ENCODE measurements at places on chromosomes 1 and 21.
A peak's percentile ranks its signal among the peaks of the same experiment; 100 is the strongest.

DNA sequence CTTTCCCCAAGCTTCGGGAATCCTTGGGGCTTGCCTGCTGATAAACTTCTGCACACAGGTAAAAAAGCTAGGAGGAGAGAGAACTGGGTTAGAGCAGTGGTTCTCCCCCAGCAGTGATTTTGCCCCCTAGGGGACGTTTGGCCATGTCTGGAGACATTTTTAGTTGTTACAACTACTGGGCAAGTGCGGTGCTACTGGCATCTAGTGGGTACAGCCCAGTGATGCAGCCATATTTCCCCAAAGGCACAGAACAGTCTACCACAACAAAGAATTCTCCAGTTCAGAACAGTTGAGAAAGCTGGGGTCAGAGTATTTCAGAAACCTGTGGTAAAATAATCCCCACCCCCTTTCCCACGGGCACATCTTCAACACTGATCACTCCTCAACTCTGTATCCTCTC, 41.3 kb downstream of the LRRC71 start:
- no peak for DNase-seq

DNA sequence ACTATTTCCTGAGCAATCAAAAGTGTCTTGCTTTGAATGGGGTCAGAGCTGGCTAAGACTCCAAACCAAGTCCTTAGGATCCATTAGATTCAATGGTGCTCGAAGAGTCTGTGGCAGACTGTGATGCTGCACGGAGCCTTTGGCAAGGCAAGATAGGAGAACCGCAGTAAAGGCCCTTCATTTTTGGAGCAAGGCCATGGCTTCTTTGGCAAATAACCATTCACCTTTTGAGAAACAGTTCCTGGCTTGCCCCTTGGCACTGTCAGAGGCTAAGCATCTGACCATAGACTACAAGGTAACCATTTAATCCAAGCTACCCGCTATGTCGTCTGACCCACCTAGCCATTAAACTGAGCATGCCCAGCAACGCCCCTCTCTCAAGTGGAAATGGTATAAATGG, 45.2 kb downstream of the EDN2 start:
- DNase-seq, result no peak

DNA sequence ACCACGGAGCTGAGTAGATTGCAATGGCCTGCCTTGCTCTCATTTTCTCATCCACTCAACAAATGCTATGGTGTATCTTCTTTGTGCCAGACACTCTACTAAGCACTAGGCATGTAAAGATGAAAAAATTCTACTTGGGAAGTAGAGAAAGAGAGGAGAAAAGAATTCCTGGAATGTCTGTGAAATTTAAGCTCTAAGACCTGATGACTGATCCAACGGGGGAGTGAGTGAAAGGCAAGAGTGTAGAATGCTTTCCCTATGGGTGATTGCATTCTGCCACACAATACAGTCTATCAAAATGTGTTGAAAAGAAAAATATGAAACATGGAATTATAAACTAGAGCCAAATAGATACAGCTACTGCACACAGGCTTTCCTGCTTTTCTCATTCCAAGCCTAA, 82.3 kb downstream of the CYYR1 start:
- no peak for DNase-seq

GRCh38 chr1:53074313-53075154, 12.5 kb downstream of the PODN start:
- DNase-seq, result peak; percentile 53

DNA sequence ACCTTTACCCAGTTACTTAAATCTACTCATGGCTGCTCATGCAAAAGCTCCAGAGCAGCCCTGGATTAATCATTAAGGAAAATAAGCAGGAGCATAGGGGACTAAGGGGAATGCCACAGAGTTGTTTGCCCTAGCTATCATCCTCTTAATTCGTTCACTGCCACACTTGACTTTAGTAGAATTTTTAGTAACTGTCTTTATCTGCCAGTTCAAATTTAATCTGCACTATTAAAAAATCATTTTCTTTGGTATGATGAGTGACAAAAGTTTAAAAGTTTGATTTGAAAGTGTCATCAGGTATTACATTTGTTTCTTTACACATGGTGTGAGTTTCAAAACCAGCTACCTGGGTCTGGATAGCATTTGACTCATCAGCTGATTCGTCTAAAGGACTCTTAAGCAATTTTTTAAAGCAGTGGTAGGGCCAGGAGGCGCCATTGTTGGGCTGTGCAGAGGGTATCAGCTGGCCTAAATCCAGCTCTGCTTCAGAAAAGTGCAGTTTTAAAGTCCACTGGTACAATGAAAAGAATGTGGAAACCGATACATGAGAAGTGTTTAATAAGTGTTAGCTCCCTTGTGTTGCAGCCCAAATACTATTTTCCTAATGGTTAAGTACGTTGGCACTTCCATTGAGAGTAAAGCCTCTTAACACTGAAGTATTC, 69.9 kb upstream of the DR1 start:
- DNase-seq, result no peak

- peak; percentile 16 for DNase-seq
These were observed 16.9 kb downstream of the NTMT2 start for GRCh38 chr1:170162459-170163246.

DNA sequence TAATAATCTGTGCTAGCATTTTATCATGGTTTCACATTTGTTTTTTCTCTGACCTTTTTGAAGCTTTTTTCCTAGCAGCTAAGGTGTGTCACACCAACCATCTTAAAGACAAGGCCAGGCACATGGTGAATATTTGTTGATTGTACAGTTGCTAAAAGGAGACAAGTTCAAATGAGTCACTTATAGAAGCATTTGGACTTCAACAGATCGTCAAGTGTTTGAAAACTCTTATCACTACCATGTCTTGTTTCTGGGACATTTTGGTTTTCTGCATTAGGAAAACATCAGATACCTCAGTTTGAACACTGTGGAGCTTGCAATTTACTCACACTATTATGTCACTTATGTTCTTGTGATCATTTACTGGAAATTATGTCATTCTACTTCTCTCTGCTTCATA, 407.3 kb downstream of the USP25 start:
- DNase-seq, result no peak

DNA sequence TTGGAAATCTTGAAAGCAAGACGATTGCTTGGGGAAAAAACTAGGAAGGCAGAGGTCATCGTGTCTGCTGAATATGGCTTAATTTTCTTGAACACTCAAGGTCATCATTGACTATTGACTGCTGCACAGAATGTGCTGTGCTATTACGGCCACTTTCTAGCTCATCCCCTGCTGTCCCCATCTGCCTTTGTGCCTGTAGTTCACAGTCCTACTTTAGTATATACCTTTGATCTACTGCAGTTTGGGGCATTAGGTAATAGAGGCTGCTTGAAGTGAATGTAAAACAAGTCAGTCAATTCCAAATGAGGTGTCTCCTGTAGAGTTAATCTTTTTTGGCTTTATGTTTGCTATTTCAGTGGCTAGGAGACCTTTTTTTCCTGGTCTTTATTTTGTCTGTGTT, 8.3 kb downstream of the RAB4A start:
- no peak for DNase-seq

DNA sequence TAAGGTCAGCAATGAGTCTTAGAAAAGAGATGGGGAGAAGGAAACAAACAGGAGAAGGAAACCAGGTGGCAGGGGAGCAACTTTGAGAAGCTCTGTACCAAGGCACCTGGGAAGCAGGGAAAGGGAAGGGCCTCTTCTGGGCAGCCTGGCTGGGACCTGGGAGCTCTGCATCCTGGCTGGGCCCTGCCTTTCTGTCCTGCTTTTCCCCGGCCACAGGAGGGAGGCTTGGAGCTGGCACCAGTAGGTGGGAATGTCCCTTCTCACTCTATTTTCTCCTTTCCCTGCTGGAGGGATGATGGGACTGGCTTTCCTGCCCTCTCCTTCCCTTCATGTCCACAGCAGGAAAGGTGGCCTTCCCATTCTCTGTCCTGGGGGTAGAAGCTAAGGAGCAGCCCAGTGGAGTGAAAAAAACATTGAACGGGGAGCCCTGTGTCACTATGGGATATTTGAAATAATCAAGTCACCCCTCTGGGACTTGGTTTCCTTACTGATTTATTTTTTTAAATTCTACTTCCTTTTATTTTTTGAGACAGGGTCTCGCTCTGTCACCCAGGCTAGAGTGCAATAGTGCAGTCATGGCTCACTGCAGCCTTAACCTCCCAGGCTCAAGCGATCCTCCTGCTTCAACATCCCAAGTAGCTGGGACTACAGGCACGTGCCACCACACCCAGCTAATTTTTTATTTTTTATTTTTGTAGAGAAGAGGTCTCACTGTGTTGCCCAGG, 5.1 kb upstream of the NES start:
- DNase-seq, result peak; percentile 66

- no peak for DNase-seq
These were observed 385.3 kb downstream of the SETD4 start for GRCh38 chr21:35674895-35675470.

DNA sequence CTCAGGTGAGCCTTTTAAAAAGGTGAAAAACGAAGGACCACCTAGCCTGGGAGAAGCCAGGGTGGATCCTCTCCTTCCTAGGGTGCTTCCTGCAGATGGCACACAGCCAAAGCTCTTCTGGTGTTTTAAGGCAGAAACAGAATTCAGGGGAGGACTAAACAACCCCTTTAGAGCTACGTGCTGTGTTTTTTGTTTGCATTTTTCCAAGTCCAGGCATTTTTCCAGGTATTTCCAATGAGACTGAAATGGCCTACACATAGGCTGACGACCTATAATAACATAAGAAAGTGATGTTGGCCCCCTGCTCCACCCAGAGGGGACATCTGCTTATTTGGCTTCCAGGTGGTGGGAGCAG, 83.8 kb downstream of the CAPZB start:
- DNase-seq, result no peak

DNA sequence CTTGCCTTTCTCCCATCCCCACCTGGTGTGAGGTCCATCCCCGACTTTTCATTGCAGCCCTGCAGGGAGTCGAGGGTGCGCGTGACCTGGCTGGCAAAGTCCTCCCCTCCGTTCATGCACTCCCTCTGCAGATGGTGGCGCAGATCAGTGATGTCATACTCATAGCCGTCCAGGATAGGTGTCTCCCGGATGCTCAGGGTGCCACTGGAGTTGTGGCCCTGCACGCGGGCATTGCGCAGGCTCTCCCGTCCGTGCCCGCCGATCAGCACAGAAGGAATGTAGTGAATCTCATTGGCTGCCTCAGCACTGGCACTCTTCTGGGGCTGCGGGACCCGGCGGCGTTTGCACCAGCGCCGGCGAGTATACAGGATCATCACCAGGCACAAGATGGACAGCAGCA, 132.1 kb downstream of the ASTN1 start:
- DNase-seq, result no peak

Measured in H7 (cell line).